ENCODE measurements at places on chromosomes 1 and 21.
A peak's percentile ranks its signal among the peaks of the same experiment; 100 is the strongest.

DNA sequence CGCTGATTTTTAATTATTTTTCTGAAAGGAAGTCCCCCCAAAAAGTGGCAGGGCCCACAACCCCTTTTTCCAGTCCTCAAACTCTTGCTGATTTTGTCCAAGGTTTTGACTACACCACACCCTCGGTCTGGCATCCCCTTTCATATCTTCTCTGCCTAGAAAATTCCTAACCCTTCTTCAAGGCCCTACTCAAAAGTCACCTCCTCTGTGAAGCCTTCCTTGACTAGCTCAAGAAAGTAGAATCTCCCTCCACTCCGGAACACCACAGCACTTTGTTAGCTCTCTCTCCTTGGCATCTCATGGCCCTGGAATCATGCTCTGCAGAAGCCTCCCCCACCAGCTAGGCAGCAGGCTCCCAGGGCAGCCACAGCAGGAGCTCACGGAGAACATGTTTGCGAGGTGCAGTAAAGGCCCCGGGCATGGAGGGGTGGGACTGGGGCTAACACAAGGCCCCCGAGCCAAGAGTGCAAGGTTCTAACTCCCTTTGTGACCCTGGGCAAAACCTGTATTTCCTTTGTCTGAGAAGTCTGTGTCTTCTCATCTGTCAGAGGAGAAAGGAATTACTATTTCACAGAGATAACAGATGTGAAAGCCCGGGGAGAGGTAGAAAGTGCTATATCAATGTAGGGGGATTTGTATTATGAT lies 17.7 kb upstream of the S100A7 start:
- no peak for DNase-seq

- DNase-seq, result no peak
Observed at GRCh38 chr1:54976747-54977146, 3.7 kb upstream of the TMEM61 start.

DNA sequence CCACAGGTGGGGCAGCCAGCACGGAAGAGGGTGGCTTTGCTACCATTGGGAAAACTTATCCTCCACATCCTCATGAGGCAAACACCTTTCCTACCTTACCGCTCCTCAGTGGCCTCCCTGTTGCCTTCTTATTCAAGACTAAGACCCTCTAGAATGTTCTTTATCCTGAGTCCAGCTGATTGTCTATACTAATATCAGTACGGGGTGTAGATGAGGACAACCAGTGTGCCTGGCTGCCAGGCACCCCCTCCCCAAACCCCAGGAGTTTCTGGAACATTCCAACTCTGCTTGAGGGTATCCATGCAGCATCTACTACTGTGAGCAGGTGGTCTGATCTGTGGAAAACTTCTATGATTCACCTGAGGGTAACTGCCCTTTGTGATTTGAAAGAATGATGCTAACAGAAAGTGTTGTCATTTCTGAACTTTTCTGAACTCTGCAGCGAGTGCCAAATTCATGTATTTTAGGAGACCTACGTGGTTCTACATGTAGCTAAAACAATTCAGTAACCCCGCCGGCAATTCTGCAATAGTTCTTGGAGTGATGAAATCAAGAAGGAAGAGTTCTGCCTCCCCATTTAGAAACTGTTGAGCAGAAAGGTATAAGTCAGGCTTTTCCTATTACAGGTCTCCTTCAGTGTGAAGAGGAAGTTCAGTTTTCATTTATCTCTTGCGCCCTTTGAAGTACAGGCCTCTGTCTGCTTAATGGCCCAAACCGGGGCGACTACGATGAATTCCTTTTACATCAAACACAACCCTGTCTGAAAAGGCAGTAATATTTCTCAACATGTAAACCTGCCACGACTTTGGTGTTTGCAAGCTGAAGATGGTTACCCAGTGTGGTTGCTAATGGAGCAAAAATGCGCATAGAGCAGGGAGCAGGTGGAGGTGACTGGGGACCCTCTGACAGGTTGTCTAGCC lies 80.4 kb downstream of the RUNX1 start:
- DNase-seq, result no peak

DNA sequence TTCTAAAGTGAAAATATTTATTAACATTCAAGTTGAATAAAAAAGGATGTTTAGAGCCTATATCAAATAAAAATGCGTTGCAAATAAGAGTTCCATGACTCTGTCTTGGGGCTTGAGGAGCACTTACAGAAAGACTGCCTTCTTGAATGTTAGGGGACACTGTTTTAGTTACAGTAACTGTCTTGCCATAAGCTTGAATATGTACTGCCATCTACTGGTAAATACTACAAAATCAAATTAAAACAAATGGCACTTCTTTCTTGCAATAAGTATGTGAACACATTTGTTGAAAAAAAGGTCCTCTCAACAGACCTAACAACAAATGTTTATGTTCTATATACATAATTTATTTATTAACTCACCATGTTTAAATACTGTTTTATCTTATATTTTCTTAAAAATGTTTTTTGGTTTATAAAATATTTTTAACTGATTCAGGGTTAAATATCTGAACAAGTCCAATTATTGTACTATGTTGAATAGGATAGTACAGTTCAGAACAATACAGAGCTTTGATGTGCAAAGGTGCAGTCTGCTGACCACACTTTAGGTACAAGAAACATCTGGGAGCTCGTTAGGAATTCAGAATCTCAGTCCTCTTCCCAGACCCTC lies 199.5 kb downstream of the LRRIQ3 start:
- DNase-seq, result no peak

DNA sequence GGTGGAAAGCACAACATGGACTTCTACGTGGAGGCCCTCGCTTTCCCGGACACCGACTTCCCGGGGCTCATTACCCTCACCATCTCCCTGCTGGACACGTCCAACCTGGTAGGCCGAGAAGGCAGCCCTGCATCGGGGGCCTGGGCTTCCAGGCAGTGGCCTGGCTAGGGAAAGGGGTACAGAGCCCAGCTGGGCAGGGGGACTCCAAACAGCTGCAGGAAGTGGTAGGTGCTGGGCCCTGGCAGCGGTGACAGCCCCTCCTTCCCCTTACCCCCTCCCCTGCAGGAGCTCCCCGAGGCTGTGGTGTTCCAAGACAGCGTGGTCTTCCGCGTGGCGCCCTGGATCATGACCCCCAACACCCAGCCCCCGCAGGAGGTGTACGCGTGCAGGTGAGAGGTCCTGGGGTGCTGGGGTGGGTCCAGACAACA lies 30.0 kb upstream of the PADI6 start:
- DNase-seq, result no peak

- DNase-seq, result no peak
Observed at GRCh38 chr1:221076391-221076811, 197.2 kb downstream of the HLX start.

GRCh38 chr1:204317170-204317569 lies 42.6 kb downstream of the PLEKHA6 start:
- DNase-seq, result no peak

DNA sequence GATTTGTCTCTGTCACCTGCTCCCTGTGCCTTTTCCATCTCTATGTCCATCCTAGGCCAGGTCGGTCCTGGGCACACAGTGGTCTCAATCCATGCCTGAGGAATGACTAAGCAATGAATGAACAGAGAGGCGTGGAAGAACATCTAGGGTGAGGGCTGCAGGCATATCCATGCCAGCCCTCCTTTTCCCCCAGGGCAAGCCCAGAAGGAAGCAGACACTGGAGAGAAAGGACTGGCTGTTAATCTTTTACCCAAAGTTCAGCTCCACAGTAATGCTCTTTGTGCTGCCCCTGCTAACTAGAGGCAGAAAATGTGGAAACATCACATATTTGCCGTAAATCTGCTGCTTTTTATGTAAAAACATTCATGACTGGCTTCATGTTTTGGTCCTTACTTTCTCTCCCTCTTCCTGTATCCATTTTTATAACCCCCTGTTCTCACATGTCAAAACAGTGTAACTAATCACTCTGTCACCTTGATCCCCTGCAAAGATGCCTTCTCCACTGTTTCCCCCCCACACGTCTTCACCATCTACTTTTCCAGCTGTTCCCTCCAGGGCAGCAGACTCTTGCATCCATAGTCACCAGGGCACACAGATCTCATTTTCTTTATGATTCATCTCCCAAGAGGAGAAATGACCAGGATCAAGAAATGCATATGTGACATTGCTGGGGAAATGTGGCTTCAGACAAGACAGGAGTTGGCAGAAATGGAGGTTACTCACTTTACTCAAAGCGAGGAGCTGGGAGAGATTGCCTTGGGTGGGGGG lies 166.4 kb upstream of the PROX1 start:
- DNase-seq, result no peak

GRCh38 chr1:8727809-8728213 lies 89.6 kb downstream of the RERE start:
- DNase-seq, result no peak

GRCh38 chr1:21294266-21294989 lies 4.2 kb upstream of the ECE1 start:
- peak; percentile 68 for DNase-seq

GRCh38 chr1:145886816-145887215 lies 1.1 kb upstream of the ANKRD35 start:
- no peak for DNase-seq

DNA sequence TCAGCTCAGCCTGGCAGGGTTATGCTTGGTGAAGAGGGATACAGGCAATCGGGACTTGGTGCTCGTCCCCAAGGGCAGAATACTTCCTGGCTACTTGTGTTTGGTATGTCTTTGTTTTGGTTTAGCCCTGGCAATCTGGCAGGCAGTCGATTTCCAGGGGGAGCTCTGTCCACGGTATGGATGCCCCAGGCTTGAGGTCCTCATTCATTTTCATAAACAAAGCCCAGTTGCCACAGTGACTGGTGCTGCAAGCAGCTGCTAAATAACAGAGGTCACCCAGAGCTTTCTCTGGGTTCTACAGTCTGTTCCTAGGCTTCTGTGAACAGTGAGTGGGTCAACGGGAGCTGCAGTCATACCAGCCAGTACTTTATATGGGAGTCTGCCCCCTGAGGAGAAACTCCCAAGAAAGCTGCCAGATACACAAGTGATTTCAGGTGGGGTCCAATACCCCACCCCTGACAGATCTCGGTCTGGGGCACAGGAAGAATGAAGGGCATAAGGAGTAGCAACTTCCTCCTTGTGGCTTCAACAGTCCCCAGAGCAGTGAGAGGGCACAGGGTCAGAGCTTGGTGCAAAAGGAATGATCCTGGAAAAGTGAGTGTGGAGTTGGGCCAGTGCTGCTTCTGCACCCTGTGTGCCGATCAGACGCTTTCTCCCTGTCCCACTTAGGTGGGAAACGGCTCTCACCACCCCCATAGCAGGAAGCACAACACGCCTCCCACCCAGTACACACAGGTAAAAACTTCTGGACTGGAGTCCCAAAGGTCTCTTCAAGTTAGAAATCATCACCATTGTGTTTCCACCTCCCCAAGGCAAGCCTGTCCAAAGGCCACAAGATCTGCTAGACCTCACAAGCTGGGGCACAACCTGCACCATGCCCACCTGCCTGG lies 55.5 kb downstream of the TGFBR3 start:
- no peak for DNase-seq
